Activated T-cell treated with anti-CD3 and anti-CD28 coated beads for 48 hours (primary cell): ENCODE measurements at places on chromosomes 6 and 20.

DNA sequence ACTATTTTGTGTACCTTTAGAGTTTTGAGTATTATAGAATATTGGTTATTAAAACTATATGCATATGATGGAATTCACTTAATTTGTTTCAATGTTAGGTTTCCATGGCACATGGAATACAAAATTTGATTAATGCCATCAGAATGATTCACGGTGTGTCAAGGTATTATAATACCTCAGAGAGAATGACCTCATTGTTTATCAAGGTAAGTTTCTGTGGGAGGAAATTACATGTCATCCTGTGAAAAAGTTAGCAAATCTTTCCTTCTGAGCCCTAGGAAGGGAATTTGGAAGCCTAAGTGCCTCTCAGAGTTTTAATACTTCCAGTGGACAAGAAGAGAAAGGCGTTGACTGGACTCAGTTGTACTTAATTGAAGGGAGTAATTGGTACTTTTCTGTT, 40.8 kb downstream of the DNAH8 start:
- DNase-seq, result no peak

GRCh38 chr20:19758501-19759331, 658 bp downstream of the RIN2 start:
- no peak for DNase-seq

GRCh38 chr6:92623431-92623830, 795.9 kb downstream of the EPHA7 start:
- DNase-seq, result no peak

- no peak for DNase-seq
Observed at GRCh38 chr6:170504479-170504878, 48.6 kb downstream of the PSMB1 start.

DNA sequence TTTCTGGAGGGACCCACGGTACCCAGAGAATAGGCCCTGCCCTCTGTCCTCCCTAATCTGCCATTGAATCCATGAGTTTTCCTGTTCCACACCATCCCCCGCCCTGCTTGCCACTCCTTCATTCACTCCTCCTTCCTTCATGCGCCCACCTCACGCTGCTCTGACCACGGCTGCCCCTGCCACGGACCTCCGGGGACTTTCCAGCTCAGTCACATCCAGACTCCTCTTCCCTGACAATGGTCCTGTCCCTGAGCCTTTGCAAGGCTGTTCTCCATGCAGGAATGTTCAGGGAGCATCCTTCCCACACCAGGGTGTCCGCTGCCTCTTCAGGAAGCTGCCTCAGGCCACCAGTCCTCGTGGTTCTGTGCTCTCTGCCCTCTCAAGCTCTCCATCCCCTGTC, 25.9 kb downstream of the GLP1R start:
- no peak for DNase-seq

DNA sequence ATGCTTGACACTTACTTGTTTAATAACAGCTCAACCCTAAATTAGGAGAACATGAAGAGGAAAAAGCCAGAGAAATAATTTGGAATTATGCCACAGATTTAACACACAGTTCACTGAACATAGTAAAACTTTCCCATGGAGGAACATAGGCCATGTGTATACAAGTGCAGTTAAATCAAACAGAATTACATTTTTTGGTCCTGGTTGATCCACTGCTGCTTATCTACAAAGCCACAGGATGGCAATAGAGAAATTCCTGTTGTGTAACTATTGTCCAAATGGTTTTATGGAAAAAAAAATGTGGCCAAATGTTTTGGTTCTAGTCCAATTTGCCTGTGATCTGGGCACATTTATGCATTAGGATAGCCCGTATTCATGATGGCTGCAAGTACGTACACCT, 136.8 kb downstream of the ALDH8A1 start:
- DNase-seq, result no peak

DNA sequence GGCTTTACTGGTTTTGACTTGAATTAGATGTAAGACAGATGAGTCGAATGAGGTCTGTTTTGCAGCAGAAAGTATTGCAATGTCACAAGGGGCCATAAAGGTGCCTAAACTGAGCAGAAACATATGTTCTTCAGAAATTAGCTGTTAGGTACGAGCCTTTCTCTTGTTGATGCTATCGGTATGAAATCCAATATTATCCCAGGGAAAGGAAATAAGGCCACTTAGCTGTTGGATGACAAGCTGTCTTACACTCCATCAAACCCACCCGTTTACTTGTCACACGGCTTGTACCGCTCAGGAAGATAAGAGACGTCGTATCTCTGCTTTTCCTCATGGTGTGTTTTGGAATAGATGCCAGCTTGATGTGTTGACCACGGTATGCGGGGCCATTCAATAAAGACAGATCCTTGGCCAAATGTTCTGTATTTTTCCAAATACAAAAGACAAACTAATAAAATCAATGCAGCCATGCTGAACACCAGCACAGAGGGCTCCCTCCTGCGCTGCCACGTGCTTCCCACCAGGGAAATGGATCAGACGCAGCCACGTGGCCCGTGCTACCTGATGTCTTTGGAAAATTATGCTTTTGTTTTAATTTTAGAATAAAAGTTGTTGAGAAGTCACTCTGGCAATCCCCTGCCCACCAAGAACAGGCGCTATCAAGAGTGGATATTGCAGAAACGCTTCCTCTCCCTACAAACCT, 255.9 kb upstream of the SULF2 start:
- DNase-seq, result no peak

- DNase-seq, result no peak
Observed at GRCh38 chr6:55567558-55567957, 11.4 kb downstream of the HMGCLL1 start.

DNA sequence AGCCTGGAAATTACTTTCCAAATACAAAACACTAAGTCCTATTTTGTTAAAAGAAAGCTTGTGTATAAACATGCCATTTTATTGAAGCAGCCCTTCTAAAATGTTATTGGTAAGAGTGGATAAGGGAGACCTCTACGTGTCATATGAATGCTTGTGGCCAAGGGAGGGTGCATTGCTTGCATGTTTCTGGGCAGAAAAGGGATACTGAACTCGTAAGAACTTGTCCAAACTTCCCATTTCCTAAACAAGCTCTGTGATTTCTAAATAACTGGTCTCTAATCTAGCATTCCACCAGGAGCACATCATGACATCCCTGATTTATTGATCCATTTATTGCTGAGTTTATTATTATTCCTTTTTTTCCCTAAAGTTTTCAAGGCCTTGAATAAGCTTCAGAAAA, 474.1 kb downstream of the CD109 start:
- no peak for DNase-seq

DNA sequence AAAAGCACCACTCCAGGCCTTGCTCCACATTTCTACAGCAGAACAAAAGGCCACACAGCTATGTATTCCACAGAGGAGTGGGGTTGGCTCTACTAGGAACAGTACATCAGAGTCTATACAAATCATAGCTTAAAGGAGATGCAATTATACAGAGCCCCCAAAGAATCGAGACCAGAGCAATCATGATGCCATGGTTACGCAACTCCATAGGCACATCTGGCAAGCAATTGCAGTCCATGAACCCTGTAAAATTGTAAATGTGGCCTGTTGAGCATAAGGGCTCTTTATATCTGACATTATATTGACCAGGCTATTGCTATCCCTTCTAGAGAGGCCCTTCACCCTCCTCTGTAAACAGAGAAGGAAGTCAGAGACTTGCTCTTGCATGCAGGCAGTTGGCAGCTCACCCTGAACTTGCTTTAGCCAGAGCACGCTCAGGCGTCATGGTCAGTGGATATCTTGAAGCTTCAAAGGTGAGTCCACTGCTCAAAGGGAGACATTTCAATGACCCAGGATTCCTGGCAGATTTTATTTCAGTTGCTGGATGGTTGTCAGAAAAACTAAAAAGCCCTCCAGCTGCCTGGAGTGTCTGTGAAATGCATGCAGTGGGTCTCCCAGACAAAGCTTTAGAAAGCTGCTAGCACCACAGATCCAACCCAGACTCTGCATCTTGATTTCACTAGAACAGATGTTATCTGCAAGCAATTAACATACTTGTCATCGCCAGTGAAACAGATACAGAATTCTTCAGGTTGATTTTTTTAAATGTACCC, 357.2 kb downstream of the CENPW start:
- no peak for DNase-seq

DNA sequence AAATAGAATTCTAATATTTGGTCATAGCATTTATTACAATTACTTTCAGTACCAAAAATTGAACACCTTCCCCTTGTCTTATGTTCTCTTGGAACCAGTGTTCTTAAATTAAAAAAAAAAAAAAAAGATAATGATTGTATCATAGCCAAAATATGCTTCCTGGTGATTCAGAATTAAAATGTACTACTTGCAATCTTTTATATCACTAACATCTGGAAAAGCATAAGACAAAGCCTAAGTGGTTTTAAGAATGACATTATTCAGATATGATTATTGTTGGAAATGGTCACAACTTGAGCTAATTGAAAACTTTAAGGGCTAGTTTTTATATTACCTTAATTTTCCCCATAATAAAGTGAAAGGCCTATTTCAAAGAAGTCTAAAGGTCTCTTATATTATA, 493.3 kb upstream of the MARCKS start:
- no peak for DNase-seq

- DNase-seq, result no peak
Observed at GRCh38 chr20:3995067-3995748, 20.1 kb downstream of the RNF24 start.

- DNase-seq, result no peak
Observed at GRCh38 chr20:59580991-59581401, 23.3 kb upstream of the PHACTR3 start.

DNA sequence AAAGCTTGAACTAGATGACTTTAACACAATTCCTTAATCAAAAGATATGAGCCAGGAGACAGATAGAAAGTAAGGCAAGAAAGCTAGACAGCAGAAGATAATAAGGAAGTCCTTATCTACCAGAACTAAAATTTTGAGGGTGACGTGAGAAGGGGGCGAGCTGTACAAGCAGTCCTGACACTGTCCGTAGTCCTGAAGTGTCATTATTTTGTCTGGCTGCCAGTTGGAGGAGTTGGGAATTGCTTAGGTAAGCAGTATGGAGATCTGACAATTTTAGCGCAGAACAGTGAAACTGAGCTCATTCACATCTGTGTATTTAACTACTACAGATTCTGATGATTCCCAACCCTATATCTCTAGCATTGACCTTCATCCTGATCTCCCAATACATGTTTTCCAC, 25.8 kb upstream of the CEP85L start:
- DNase-seq, result no peak

DNA sequence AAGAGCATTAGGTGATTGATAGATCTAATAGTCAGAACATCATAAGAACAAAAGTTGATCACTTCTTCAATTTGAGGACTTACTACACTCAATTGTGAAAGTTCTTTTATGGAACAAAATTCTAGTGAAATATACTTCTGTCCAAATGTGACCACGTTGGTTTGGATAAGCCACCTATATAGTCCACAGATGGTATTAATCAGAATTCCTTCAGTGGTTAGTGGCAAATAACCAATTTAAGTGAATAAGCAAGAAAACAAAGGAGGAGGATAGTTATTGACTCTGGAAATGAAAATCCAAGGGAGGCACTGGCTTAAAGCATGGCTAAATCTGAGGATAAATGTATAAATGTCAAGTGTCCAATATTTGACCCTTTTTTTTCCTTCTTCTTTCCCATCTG, 268.5 kb upstream of the MARCKS start:
- DNase-seq, result no peak

- no peak for DNase-seq
Observed at GRCh38 chr6:51118792-51119191, 300.1 kb downstream of the TFAP2B start.

DNA sequence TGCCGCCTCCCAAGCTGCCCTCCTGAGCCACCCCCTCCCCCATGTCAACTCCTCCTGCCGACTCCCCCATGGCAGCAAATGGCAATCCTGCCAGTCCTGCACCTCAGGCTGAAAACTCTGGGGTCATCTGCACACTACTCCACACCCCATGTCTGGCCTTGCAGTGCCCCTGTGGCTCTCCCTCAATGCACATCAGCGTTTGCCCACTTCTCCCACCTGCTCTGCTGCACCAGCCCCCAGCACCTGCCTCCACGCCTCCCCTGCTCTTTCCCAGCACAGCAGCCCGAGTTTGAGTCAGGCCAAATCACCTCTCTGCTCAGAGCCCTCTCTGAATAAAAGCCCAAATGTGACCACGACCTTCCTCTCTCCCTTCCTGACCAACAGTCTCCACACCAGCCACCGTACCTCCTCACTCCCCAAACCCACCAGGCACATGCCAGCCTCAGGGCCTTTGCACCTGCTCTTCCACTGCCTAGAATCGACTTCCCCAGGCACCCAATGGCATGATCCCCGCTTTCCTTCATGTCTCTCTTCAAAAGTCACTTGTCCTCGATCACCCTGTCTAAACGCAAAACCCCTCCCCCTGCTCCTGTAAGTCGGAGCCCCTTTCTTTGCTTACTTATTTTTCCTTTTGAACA, 4.3 kb downstream of the PXDC1 start:
- DNase-seq, result no peak

DNA sequence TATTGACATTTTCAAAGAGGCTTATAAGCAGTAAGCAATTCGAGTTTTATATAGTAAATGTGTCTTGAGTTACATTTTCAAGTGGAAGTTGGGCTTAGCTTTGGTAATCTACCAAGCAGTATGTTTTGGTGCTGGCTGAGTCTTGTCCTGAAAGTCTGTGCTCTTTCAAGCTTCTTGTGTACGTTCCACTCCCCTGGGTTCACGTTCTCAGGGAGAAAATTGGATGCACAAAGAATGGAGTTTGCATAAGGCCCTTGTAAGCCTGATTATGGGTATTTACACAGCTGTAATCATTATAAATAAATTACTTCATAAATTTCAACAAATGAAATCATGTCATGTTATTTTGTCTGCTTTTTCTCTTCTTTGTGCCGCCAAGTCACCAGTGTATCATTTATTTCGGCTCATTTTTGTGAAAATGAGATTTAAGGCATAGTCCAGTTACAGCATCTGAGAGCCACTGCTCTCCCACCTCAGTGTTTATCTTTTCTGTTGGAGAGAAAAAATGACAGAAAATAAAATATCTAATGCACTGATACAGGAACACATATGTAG, 262.5 kb downstream of the BTBD3 start:
- DNase-seq, result no peak

GRCh38 chr6:111724505-111724904, 118.8 kb upstream of the TRAF3IP2 start:
- no peak for DNase-seq

DNA sequence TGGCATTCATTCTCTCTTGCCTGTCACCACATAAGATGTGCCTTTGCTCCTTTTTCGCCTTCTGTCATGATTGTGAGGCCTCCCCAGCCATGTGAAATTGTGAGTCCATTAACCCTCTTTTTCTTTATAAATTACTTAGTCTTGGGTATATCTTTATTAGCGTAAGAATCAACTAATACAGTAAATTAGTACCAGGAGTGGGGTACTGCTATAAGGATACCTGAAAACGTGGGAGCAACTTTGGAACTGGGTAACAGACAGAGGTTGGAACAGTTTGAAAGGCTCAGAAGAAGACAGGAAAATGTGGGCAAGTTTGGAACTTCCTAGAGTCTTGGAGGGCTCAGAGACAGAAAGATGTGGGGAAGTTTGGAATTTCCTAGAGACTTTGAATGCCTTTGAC, 46.6 kb downstream of the RNF182 start:
- DNase-seq, result no peak

- DNase-seq, result no peak
Observed at GRCh38 chr6:163773646-163774045, 359.1 kb downstream of the QKI start.

- DNase-seq, result no peak
Observed at GRCh38 chr6:73515204-73515655, 5.6 kb downstream of the EEF1A1 start.

GRCh38 chr20:48758206-48758820, 69.5 kb downstream of the PREX1 start:
- no peak for DNase-seq
